ENCODE measurements at places on chromosomes 2 and 18.

- no peak for DNase-seq
Measured at GRCh38 chr2:60226943-60227342, 326.5 kb downstream of the BCL11A start.

DNA sequence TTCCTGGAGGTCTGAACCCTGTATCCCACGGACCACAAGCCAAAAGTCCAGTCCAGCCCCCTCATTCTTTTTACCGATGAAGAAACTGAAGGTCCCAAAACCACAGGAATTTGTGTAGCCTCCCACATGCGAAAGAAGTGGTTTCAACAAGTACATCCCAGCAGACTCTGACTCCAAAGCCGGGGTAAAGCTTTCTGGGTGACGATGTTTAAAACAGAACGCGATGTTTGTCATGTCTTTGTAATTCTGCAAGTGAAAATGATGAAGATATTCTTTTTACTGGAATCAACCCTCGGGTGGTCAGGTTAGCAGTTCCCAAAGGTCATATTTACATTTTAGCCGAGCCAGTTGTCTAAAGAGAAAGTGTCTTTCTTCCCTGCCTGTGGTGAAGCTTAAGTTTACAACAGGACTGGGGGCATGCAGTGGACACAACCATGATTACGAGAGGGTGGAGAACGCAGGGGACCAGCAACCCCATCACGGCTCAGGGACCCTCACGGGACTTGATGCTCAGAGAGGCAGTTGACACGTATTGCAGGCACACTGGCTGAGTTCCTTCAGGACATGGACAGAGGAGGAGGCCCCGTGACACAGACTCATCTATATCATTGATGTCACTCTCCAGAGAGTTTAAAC lies 17.8 kb upstream of the TMEM131 start:
- DNase-seq, result no peak

- no peak for DNase-seq
Measured at GRCh38 chr2:96587843-96588242, 50.3 kb downstream of the KANSL3 start.

- DNase-seq, result no peak
Measured at GRCh38 chr2:239075918-239076758, 228.3 kb downstream of the TWIST2 start.

DNA sequence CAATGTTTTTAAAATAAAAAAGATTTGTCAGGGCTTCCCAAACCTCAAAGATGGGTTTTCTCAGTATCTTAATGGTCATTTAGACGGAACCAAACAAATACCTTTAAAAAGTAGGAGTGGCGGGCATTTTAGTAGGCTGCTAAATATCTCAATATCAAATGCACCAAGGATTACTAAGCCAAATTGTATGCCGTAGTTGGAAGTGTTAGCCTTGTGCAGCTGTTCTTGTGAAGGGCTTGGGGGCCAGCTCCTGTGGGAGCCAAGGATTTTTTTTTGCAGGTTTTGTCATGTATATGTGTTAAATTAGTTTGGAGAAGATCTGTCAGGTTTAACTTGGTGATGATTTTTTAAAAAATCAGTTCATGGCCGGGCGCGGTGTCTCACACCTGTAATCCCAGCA lies 52.1 kb downstream of the ACTR2 start:
- DNase-seq, result no peak

- no peak for DNase-seq
Measured at GRCh38 chr2:119485336-119486110, 38.8 kb downstream of the SCTR start.
